ENCODE measurements at places on chromosomes 3 and 15. TPM values are rescaled to one million over a fixed set of nuclear protein-coding genes. Genes with fewer than 3 reads are reported as not detected.

The AADACL2 gene
- total RNA-seq = not detected

The FOXB1 gene
- not detected for total RNA-seq

The ACKR4 gene
- total RNA-seq = 1.9 TPM

The MITF gene
- total RNA-seq = 39.5 TPM

The PCOLCE2 gene
- 6.0 TPM for total RNA-seq

The ST8SIA2 gene
- 4.4 TPM for total RNA-seq

The TLR9 gene
- not detected for total RNA-seq

The GPR156 gene
- 2.3 TPM for total RNA-seq

The TJP1 gene
- 141 TPM for total RNA-seq

The MME gene
- 160 TPM for total RNA-seq

The FBXO40 gene
- total RNA-seq = 1.5 TPM

The NR2C2 gene
- 59.0 TPM for total RNA-seq

The GP5 gene
- 1.6 TPM for total RNA-seq

The CCDC39 gene
- total RNA-seq = not detected

The PGBD4 gene
- total RNA-seq = 2.0 TPM

The LYZL4 gene
- total RNA-seq = not detected

The TTLL13 gene
- total RNA-seq = 1.3 TPM

The SLC27A2 gene
- 38.2 TPM for total RNA-seq

The SCAMP5 gene
- total RNA-seq = 14.1 TPM

The SLC9C1 gene
- 1.5 TPM for total RNA-seq

The STT3B gene
- total RNA-seq = 160 TPM

The MYZAP gene
- total RNA-seq = 2.7 TPM

Measured in metanephros (tissue), 2 donors.